ENCODE measurements at places on chromosomes 12 and 14.

DNA sequence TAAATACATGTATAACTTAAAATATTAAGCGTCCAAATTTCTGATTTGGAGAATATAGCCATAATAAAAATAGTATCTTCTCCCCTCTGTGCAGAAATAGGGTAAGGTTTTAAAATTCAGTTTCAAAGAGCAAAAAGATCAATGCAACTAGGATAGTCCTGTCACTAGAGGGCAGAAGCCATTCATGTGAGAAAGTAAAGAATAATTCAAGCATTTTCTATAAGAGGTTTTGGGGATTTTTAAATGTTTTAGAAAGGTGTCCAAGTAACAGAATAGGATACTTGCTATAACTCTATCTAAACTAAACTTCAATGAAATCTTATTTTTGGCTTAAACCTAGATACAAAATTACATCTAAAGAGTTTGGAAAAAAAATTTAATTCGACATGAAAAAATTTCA, 50.3 kb downstream of the ADAMTS20 start:
- no peak for DNase-seq

DNA sequence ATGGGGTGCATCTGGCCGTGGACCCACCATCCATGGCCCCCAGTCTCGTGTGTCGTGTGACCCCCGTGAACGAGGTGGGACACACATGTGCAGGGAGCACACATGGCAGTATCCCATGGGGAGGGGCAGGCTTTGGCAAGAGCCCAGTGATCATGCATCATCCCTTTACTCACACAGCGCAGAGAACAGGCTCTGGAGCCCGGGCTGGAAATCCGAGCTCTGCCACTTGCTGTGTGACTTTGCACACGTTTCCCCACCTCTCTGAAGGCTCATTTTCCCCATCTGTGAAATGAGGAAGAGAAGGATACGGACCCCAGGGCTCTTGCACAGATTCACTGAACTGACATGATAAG, 119.9 kb downstream of the PHETA1 start:
- DNase-seq = no peak

- DNase-seq = no peak
Measured at GRCh38 chr14:104094056-104094708, 8.7 kb downstream of the ASPG start.

DNA sequence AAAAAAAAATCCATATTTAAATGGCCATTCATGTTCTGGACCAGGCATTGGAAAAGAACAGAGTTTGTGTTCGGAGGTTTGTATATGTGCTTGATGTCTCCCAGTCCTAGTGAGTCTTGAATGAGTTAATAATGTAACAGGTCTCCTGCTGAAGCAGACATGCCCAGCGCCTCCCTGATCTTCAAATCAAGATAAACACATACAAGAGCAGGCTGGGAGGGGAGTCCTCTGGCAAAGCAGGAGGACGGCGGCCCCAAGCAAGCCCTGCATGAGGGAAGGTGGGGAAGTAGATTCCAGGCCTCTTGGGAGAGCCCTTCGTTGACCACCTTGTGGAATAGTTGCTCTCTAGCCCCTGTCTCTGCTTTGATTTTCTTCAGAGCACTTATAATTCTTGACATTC, 156.3 kb downstream of the ZFP36L1 start:
- peak; percentile 7 for DNase-seq

- DNase-seq = no peak
Measured at GRCh38 chr12:90922145-90922627, 32.8 kb downstream of the CCER1 start.

DNA sequence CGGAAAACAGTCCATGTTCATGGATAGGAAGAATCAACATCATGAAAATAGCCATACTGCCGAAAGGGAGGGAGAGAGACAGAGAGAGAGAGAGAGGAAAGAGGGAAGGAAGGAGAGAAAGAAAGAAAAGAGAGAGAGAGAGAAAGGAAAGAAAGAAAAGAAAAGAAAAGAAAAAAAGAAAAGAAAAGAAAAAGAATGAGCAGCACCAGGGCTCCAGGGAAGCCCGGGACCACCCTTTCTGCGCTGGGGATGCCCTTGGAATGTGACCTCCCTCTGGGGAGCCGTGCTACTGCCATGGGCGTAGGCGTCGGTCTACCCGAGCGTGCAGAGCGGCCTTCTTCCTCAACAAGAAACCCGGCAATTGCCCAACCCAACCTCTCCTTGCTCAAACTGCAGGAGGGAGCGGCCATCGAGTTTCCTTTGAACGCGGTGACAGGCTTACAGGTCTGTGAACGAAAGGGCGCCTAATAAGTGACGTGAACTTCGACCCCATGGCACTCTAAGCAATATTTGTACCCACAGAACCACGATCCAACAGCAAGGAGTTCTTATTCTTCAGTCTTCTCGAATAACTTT, 16.9 kb downstream of the OR6S1 start:
- no peak for DNase-seq

DNA sequence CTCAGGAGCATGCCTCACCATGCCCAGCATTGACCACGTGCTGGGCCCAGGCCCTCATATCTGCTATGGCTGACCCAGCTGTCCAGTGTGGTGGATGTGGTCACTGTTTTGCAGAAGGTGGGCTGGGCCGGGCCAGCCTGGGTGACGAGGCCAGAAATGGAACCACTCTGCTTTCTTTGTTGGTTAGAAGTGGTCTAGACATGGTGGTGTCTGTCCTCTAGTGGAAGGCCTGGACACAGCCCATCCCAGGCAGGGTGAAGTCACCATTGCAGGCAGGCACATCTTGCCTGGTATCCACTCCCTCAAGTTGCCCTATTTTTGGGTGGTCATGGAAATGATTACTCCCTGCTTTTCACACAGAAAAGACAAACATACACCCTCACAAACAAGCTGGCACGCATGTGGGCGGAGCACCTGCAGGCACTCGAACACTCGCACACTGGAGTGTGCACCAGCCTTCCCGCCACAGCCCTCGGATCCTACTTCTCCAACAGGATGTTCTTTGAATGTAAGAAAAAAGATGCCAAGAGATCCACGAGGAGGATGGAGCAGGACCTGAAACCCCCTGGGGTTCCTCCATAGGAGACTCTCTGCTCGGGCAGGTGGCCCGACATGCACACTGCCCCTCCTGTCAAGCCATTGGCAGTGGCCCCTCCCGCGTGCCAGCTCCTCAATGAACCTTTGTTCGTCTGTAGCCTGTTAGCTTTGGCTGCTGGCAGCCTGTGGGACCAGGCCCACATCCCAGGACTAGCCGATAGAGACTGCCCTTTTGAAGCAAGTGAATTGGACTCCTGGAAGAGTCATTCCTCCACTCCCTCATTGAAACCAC, 38.4 kb downstream of the MLXIP start:
- no peak for DNase-seq

DNA sequence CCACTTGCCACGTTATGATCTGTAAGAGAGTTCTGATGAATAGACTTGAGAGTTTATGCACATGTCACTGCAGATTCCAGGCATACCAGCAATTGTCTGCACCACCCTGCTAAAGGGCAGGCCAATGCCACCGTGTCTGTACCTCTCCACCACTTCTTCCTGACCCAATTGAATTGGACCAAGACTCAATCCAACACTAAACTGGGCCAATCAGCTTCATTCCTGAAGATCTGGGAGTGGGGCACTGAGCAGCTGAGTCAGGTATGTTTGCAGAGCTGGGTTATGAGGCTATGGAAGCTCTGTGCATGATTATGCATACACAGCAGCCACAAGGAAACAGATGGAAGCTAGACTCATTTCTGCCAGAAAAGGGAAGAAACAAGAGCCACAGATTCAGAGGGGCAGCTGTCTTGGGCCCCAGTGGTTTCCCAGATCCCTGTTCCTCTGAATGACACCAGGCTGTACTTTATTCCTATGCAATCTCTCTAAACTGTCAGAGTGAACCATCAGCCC, 28.0 kb downstream of the DAO start:
- DNase-seq = no peak

DNA sequence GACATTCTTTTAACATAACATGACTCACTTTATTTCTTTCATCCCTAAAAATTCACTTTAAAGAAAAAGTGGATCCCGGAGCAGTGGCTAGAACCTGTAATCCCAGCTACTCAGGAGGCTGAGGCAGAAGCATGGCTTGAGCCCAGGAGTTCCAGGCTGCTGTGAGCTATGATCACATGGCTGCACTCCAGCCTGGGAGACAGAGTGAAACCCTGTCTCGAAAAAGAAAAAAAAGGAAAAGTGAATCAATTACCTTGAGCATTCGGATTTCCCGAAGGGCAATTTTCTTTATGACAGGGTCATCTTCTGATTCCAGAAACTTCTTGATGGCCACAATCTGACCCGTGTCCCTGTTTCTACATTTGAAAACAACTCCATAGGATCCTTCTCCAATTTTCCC, 1.2 kb downstream of the CDKL1 start:
- DNase-seq = no peak

DNA sequence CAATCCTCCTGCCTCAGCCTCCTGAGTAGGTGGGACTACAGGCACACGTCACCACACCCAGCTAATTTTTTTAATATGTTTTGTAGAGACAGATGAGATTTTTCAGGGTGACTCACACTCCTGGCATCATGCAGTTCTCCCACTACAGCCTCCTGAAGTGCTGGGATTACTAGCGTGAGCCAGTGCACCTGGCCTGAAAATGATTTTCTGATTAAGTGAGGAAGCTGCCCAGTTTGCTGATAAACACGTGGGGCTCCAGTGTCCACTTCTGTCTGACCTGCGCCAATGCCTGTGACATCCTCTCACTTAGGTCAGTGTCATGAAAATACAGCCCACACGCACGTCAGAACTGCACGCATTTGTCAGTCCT, 37.0 kb upstream of the SFSWAP start:
- peak; percentile 13 for DNase-seq

- DNase-seq = no peak
Measured at GRCh38 chr14:56378046-56378445, 201.6 kb upstream of the TMEM260 start.

DNA sequence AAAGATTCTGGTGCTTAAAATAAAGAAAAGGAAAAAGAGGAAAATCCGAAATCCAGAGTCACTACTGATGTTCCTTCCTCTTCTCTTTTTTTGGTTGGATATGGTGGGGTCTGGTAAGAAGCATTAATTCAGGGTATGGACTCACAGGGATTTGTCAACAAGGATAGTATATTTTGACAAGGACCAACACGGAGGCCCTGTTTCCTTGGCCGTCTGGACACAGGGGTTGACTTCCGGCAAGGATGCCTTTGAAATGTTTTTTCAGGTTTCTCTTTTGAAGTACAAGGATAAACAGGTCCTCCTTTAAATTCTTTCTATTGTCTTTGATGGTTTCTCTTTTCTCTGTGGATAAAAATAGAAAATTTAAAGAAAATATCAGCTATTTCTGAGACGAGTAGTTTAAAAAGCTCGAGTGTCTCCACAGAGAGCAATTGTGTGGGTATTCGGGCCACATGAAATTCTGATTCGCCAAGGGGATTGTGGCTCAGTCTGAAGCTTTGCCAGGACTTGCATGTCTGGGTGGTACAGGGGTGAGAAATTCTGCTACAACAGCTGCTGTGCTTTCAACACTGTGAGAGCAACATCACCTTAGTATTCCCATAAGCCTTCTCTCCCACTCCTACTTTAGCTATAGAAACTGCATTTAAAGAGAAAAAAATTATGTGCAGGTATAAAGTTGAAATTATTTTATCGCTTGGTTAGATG, 88.5 kb upstream of the CSRP2 start:
- no peak for DNase-seq

DNA sequence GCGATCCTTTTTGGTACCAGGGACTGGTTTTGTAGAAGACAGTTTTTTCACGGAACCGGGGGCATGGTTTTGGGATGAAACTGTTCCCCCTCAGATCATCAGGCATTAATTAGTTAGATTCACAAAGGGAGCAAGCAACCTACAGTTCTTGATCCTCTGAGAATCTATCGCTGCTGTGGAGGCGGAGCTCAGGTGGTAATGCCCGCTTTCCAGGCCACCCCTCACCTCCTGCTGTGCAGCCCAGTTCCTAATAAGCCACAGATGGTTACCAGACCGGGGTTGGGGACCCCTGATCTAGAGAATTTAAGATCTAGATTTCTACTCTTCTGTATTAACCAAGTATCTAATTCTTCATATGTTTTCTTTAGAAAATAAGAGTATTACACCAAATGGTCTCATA, 4.8 kb downstream of the ARHGAP5 start:
- no peak for DNase-seq

DNA sequence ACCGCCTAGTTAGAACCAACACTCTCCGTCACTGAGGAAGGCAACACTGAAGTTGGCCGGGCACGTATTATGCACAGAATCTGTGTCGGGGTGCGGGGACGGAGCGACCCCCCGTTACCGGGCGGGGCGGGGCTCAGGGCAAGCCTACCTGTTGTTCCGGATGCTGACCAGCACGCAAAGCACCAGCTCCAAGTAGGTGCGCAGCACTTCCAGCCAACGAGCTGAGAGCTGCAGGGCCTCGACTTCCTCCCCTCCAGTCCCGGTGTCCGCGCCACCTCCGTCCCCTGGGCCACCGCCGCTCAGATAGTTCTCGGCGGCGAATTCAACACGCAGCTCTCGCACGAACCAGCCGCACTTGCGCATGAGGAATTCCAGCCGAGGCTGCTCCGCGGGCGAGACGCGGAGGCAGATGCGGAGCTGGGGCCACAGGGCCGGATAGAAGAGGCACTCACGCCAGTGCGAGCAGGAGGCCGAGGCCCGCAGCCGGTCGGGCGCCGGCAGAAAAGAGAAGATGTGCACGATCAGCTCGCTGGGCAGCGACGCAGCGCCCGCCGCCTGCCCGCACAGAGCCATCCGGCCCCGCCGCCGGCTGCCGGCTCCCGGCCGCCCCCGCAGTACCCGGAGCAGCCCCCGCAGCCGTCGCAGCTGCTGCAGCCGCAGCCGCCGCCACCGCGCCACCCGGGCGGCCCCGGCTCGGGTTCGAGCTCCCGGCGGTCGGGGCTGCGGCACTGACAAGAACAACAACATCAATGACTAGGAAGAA, 636 bp downstream of the FBXO33 start:
- peak; percentile 40 for DNase-seq

DNA sequence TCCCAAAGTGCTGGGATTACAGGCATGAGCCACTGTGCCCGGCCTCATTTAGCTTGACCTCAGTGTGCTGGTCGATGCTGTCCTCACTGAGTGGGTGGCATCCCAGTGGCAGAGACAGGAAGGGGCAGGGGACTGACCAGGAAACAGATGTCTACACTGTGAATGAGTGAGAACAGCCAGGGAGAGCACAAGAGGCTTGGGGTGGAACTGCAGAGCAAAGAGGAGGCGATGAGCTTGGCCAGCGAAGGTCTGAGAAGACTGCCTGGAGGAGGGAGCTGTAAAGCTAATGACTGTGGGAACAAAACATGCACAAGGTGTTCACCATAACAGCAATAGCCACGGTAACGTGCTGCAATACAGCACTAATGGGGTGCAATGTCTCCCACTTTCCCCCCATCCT, 57.2 kb upstream of the BEGAIN start:
- DNase-seq = no peak

- DNase-seq = no peak
Measured at GRCh38 chr14:85572845-85573244, 42.9 kb downstream of the FLRT2 start.

DNA sequence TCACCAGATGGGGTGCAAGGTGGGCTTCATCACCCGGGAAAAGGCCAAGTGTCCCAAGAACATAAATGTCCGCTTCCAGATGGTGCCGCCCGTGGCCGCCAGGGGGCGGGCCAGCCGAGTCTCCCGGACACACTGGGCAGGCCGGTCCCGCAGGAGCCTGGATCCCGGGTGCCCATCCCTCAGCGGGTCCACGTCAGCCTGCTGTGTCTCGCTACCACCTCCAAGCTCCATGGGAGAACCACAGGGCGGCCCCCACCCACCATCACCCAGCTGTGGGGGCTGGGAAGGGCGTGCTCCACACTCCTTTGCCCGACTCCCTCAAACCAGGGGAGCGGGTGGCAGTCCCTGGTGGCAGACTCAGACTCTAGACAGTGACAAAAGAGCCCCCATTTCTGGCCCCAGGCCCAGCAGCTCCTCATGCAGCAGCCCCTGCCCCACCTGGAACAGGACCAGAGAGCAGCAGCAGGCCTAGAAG, 22.0 kb upstream of the NUDT14 start:
- DNase-seq = peak; percentile 83

- no peak for DNase-seq
Measured at GRCh38 chr12:101566318-101566717, 28.5 kb upstream of the MYBPC1 start.

Data from stimulated activated effector memory CD8-positive, alpha-beta T cell treated with anti-CD3 and anti-CD28 coated beads, Interleukin-12 subunit alpha, Interleukin-12 subunit beta, amount 100 ng/mL, for 72 hours (primary cell).